ENCODE measurements at places on chromosomes 5 and 9.

- DNase-seq = no peak
These were observed 152.5 kb downstream of the ESM1 start for GRCh38 chr5:54832858-54833257.

DNA sequence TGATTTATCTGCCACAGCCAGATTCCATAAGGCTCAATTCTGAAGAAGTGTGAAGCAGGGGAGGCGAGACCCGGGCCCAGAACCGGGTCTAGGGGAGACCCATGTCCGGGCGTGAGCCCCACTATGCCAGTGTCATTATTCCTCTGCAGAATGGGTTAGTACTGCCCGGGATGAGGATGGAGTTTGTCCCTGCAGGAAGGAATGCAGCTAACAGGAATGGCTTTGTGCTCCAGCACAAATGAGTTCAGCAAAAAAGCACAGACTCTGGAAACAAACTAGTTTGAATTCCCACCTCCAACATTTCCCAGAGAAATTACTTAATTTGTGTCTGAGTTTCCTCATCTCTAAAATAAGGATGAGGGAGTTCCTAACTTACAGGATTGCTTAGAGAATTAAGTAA is 202.9 kb downstream of the SYK start:
- DNase-seq = no peak

DNA sequence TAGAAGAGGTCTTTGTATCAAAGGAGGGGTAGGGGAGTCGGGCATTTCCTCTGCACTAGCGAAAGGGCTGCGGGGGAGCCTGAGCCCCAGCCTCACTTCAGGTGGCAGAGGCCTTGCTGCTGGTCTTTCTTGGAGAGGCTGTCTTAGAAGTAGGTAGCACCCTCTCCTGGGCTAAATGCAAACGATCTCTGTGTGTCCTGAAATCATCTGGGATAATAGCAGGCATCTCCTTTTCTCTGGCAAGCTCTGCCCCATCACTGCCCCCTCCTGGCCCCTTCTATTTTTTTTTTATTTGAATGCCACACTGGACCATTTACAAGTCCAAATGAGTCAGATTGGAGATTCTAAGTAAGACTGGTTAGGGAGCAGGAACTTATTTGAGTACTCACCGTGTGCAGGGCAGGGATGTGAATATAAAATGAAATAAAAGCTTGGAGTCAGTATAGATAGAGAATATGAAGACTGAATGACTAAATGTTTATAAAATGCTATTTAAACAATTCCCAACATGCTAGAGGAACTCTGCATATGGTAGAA is 137.1 kb downstream of the FGF1 start:
- peak; percentile 99 for DNase-seq

GRCh38 chr9:134182554-134183085 is 18.3 kb upstream of the RNU6ATAC start:
- peak; percentile 47 for DNase-seq

DNA sequence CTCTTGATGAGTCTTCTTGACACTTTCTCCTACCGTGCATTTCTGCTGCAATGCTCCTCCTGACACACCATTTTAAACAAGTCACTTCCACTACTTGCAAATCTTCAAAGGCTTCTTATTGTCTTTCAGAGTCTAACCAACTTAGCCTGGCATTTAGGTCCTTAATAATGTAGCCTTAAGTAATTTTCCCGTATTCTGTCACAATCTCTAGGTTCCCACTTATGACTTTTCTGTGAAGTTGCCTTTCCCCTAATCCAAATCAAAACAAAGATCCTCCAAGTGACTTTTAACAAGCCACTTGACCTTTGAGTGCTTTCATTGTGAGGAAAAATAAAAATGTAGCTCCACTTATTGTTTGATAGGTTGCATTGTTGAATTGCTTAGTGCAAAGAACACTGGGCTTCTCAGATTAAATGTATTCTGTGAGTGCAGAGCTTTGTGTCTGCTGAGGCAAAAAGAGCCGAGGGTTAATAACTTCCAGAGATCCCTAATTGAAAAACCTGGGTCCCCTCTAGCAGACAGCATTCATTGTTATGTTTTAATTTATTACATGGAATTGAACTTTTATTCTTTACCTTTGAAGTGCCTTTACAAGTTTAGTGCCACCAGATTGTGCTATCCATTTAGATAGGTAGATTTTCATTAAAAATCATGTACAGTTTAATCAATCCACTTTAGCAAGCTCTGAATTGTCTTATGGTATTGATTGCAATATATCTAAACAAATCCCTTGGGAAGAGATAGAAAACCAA is 341.7 kb upstream of the TYRP1 start:
- no peak for DNase-seq

DNA sequence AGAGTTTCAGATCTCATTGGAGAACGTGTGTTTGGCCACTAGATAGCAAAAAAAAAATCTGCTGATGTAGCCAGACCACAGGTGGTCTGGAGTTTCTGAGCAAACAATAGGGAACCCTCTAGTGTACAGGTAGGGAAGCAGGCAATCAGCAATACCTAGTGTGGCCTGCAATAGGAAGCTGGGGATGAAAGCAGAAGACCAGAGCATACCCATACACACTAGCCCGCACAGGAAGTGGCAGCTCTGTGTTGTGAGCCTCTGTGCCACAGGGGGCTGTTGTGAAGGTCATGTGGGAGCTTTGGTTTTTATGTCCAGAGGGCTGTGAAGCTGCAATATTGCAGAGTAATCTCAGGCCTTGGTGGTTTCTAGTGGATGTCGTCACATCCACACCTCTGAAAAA is 81.2 kb downstream of the MTAP start:
- DNase-seq = peak; percentile 48

DNA sequence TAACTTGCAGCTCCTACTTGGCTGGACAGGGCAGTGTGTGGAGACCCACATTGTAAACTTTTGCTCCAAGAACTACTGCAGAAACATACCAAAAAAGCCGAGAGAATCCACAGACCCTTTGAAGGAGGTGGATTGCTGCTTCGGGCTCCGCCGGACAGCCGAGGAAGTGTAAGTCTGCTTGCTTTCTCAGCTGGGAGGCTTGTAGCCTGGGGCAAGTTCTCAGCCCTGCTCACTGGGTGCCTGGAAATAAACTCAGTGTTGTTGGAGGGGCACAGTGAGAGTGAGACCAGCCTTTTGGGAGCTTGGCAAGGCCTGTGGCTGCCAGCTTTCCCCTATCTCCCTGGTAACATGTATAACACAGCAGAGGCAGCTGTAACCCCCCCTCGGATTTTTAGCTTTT is 215.6 kb downstream of the SYK start:
- no peak for DNase-seq

- DNase-seq = peak; percentile 56
These were observed 409.7 kb downstream of the IRX1 start for GRCh38 chr5:4005335-4005734.

GRCh38 chr5:129496421-129496820 is 36.3 kb downstream of the ADAMTS19 start:
- peak; percentile 13 for DNase-seq
